Activated naive CD4-positive, alpha-beta T cell treated with anti-CD3 and anti-CD28 coated beads, Interleukin-2, amount 50 U/mL, for 72 hours (primary cell): ENCODE measurements at places on chromosomes 3 and 15.

GRCh38 chr15:37638691-37639090 lies 295.7 kb upstream of the TMCO5A start:
- DNase-seq: no peak

GRCh38 chr3:112508261-112508660 lies 9.0 kb upstream of the BTLA start:
- no peak for DNase-seq

DNA sequence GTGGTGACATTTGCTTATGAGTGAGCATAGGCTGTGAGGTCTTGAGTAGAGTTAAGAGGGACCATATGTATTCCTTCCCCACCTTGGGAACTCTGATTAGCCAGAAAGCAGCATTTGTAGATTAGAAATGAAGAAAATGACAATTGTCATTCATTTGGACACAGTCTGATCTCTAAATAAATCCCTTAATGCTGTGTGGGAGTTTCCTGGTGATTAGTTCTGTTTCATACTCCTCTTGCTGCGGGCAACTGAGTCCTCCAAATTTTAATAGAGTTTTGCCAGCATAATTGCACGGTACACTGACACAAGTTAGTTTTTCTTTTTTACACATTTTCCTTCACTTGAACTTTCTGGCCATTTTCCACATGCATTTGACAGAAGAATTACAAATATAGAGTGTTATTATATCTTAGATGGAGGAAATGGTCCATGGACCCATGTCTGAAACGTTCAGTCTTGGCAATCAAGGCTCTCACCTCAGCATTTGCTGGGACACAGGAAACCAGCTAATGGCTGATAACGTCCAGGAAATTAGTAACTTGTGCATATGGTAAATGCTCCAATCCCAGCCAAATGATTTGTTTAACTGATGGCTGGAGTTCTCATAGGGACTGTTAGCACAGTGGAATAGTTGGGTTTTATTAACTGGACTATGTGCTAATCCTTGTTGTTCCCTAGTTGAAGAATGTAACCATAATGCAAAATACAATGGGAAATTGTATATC lies 321.2 kb downstream of the RBMS3 start:
- DNase-seq: no peak

GRCh38 chr3:11570251-11570650 lies 73.5 kb downstream of the VGLL4 start:
- DNase-seq: no peak

- peak; percentile 34 for DNase-seq
These were observed 10.0 kb upstream of the ST8SIA2 start for GRCh38 chr15:92383519-92384324.

GRCh38 chr15:77877869-77878577 lies 199.5 kb downstream of the TBC1D2B start:
- DNase-seq: no peak

- DNase-seq: no peak
These were observed 41.9 kb upstream of the TUBGCP5 start for GRCh38 chr15:23081271-23081670.
